Inflammatory macrophage (primary cell): ENCODE measurements at places on chromosomes 2 and 18.

DNA sequence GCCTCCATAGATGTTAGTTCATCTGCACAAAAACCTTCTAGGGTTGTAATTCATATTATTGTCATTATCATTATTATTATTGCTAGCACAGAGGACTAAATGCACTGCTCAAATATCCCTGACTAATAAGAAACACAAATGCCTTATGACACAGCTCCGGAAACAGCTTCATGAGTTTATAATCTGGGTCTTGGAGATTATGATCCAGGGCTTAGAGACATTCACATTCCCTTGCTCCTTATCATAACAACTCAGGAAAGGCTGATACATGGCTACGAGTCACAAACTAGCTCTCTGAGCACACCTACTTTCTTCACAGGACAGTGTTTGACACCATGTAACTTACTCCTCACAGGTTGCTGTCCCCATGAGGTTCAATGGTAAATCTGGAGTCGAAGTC, 102.2 kb upstream of the TTC39C start:
- DNase-seq: no peak

DNA sequence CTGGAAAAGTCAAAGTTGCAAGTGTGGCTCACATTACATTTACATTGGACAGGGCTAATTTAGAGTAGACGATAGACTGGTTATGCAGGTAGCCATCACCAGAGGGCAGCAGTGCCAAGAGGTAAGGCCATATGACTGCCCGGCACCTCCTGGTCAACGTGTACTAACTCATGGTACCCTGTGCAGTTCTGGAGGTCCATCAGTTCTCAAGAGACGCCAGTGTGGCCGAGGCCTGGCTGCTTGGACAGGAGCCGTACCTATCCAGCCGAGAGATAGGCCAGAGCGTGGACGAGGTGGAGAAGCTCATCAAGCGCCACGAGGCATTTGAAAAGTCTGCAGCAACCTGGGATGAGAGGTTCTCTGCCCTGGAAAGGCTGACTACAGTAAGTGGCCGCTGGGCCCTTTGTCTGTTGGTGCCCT, 65.8 kb upstream of the EML6 start:
- DNase-seq: peak; percentile 61

GRCh38 chr2:196638765-196639164, 750 bp upstream of the CCDC150 start:
- DNase-seq: no peak

- DNase-seq: no peak
These were observed 182.2 kb downstream of the NRP2 start for GRCh38 chr2:205864491-205864890.

DNA sequence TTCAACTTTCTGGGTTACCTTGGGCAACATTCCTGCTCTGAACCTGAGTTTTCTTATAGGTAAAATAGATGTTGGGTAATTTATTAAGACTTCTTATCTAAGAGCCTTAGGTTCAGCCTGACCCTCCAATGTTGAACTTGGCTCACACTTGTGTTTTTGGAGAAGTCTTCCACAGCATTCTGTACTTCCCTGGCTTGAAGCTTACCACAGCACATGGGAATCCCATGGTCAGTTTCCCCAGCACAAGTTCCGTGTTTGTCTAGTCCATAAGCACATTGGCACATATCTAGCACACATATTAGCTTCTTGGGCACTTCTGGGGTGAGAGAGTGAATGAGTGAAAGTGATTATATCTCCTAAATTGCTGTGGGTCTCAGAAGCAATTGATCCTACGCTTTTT, 782.5 kb upstream of the HS6ST1 start:
- DNase-seq: no peak

DNA sequence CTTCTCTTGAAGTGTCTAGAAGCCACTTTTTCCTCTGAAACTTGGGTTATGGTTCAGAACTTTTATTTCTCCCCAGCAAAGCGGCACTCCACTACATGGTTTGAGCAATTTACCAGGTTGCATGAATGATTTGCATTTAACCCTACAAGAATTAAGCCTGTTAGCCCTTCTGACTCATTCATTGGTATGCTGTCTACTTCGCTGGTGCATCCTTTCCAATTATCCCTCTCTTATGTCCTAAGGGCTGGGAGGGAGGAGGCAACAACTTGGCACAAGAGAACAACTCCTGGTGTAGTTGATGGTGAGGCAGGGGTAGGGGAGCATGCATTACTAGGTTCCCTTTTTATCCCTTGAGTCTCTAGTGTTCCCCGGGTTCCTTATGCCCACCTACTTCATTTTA, 293.4 kb upstream of the MEX3C start:
- DNase-seq: no peak

GRCh38 chr2:70716951-70717350, 51.0 kb downstream of the ADD2 start:
- no peak for DNase-seq

DNA sequence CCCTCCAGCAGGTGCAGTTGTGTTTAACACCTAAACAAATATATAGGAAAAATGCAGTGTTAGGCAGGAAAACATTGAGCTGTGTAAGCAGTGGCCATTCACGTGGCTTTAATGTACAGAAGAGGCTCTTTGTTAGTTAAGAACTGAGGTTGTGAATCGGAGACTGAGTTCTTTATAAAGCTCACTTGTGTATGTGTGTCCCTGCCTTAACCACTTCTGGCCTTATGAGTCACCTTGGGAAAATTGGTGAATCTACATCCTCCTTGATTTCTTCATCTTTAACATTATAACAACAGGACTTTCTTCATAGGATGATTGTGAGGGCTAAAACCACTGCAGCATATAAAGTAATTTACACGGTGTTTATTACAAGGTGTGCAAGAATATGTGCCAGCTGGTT, 188.4 kb upstream of the TPO start:
- DNase-seq: no peak
